Stimulated activated CD8-positive, alpha-beta memory T cell treated with anti-CD3 and anti-CD28 coated beads, Interleukin-2, amount 100 ng/mL, for 48 hours (primary cell): ENCODE measurements at places on chromosomes 5 and 9.

- no peak for DNase-seq
Measured at GRCh38 chr5:179840766-179841165, 17.9 kb downstream of the MRNIP start.

- no peak for DNase-seq
Measured at GRCh38 chr5:159912033-159912800, 4.1 kb upstream of the ADRA1B start.

- DNase-seq: no peak
Measured at GRCh38 chr9:135508211-135508820, 7.8 kb downstream of the MRPS2 start.

DNA sequence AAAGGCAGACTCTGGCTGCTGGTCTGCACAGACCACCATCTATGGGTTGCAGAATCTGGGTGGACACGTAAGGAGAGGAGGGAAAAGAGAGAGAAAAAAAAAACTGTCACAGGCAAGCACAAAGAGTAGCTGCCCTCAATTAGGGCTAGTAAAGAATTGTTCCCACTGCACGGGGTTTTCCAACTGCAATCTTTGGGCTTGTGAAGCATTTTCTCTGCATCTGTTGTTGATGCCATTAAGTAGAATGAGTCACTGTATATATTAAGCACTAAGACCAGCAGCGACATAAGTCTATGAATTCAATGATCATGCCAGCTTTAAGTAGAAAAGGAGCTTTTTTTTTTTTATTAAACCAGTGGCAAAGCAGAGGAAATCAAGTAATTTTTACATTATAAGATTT is 40.2 kb downstream of the MED10 start:
- DNase-seq: no peak

- DNase-seq: no peak
Measured at GRCh38 chr5:59704936-59705335, 188.6 kb downstream of the PDE4D start.

GRCh38 chr9:81088341-81088740 is 601.0 kb downstream of the TLE1 start:
- DNase-seq: no peak

DNA sequence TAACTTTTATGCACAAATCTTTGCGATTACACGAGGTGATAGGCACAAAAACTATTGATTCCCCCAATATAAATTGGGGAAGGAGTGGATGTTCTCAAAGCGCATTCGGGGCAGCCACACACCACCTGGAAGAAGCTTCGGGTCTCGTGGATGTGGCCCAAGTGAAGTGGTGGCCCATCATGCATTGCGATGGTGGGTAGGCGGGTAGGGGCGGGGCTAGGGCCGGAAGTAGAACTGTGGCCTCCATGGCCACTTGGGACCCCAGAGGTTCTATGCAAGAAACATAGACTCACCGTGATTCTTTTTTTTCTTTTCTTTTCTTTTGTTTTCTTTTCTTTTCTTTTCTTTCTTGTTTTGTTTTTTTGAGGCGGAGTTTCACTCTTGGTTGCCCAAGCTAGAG is 86.4 kb upstream of the SLC44A1 start:
- no peak for DNase-seq

GRCh38 chr9:22285066-22285465 is 161.6 kb upstream of the DMRTA1 start:
- DNase-seq: no peak

- DNase-seq: no peak
Measured at GRCh38 chr5:3179220-3179619, 416.4 kb upstream of the IRX1 start.

GRCh38 chr5:40551496-40552491 is 127.9 kb upstream of the PTGER4 start:
- DNase-seq: no peak

GRCh38 chr9:37693260-37693659 is 42.5 kb downstream of the FRMPD1 start:
- no peak for DNase-seq

DNA sequence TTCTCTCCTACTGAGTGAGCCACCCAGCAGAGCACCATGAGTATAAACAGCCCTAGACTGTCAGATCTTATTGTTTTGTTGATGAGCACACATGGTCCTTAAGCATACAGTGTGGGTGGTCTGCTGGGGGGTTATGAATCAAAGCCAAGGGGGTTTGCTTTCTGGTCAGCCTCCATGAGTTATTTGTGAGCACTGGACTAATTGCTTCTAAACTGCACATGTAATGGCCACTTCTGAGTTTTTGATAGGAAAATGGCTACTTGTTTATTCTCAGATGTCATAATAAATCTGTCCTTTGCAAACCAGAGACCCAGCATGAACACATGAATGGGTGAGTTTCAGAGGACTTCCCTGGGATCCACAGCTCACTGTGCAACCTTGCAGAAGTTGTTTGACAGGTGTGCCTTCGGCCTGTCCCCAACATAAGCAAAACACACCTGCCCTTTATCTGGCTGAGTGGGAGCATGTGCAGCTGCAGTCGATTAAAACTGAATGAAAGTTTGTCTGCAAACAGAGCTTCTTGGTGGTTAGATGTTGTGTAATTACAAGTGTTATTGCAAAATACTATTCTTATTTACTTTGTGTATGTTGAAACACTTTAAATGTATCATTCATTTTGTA is 35.9 kb downstream of the MAMDC2 start:
- DNase-seq: no peak

GRCh38 chr5:155905364-155905763 is 421.6 kb upstream of the SGCD start:
- no peak for DNase-seq

DNA sequence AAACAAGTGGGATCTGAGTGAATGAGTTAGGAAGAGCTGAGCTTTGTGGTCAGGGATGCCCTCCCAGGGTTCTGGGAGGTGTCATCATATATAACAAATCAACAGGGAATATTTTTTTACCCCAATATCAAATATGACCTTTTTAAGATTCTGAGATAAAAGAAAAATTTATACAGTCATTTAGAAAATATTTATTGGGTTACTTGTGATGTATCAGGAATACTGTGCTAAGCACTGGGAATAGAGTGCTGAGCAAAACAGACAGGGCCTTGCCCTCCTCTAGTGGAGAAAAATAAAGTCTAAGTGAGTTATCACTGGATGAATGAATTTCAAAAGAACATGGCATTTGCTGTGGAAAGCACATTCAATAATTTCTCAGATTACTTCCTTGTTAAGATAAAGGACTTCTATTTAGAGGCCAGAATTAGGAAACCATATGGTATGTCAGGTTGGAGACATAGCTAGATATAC is 102.9 kb downstream of the BOD1 start:
- DNase-seq: no peak

DNA sequence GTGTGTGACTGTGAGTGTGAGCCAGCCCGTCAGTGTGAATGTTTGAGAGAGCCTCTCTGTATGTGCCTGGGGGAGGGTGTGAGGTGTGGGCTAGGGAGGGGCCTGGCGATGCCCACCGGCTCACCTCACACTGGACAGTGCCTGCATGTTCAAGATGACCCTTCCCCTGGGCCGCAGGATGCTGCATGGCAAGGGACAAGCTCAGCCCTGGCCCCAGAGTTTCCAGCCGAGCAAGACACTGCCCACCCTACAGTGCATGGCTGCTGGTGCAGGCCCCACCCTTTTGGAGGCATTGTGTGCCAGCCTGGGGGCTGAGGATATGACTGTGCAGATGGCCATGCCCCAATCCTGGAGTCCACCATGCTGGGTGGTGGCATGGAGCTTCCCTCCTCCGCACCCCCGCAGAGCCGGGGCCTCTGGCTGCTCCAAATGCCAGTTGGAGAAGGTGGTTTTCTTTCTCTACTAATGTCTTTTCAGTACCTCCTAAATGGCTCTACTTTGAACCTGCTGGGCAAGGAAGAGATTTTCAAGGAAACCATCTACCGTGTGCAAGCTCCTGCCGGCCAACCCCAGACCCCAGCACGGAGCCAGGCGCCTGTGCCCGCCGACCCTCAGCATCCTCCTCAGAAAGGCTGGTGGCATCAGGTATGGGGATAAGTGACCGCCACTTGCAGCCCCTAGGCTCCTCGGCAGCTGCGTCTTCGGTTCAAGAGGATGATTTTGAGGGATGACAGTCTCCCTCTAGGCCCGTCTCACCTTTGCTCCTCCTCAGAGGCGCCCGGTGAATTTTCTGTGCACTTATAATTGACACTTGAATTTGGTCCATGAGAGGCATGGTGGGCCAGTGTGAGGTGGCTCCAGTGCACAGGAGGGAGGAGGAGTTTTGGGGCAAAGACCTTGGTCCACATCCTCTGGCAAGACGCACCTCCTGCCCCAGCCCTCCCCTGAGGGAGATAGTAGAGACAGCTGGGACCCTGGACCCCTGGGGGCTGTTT is 27.7 kb downstream of the FGD3 start:
- DNase-seq: no peak

DNA sequence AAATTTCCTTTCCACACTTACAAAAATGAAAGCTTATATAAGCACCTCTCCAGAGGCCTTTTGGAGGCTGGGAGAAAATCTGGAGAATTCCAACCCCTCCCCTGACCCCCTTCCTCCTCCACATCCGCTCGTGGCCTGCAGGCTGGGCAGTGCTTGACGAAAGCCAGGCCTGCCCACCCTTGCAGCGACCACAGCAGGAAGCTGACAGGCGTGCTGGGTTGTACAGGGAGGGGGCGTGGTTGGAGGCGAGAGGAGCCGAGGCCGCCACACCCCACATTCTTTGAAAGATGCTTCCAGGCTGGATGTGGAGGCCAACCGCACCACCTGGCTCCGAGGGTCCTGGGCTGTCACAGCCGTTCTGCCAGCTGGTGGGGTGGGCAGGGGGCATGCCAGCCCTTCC is 47.8 kb upstream of the IER5L start:
- DNase-seq: peak; percentile 52

- DNase-seq: no peak
Measured at GRCh38 chr5:122997294-122997693, 39.2 kb downstream of the PPIC start.
